Activated CD8-positive, alpha-beta memory T cell treated with anti-CD3 and anti-CD28 coated beads for 4 hours (primary cell): ENCODE measurements at places on chromosomes 1 and 21.

DNA sequence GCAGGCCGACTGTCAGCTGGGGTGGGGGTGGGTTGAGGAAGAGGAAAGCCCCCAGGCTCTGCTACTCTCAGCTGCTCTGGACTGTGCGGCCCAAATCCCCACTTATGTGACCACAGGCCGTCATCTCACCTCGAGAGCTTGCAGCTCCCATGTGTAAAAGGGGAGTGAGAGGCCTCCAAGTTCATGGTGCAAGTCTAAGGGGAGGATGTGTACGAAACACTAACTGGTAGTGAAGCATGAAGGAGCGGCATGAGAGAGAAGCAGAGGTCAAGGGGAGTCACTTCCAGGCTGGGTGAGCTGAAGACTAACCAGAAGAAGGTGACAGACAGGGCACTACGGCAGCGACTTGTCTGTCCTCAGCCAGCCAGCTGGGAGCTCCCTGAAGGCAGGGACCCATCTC is 43.8 kb downstream of the GLIS1 start:
- DNase-seq: no peak

- DNase-seq: peak; percentile 0
These were observed 554 bp downstream of the ZNF281 start for GRCh38 chr1:200409203-200409760.

DNA sequence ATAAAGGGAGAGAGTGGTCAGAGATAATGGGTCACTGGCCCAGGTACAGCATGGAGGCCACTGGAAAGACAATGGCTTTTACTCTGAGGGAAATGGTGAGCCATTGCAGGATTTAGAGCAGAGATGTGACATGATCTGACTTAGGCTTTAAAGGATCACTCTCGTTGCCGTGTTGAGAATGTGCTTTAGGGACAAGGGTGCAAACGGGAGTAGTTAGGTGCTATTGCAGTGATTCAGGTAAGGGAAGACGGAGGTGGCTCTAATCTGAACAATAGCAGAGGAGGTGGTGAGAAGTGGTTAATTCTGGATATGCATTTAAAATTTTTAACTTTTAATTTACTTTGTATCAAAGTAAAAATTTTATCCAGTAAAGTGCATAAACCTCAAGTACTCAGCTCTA is 9.8 kb downstream of the ADORA1 start:
- no peak for DNase-seq

- DNase-seq: no peak
These were observed 1.3 kb downstream of the EDN2 start for GRCh38 chr1:41483001-41483850.

DNA sequence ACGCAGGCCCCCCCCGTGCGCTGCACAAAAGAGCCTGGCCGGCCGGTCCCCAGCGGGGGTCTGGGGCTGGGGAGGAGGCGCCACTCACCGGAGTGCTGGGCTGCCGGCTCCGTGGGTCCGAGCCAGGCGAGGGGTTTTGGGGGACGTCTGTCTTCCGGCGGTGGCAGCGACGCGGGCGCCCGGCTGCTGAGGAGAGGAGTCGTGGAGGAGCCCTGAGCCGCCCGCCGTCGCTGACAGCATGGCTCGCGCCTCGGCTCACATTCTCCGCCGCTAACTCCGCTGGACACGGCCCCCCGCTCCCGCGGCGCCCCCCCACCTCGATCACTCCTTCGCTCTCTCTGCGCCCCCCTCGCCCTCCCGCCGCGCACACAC is 649 bp downstream of the AHDC1 start:
- DNase-seq: no peak

- DNase-seq: no peak
These were observed 34.2 kb downstream of the HIVEP3 start for GRCh38 chr1:41884256-41885230.

DNA sequence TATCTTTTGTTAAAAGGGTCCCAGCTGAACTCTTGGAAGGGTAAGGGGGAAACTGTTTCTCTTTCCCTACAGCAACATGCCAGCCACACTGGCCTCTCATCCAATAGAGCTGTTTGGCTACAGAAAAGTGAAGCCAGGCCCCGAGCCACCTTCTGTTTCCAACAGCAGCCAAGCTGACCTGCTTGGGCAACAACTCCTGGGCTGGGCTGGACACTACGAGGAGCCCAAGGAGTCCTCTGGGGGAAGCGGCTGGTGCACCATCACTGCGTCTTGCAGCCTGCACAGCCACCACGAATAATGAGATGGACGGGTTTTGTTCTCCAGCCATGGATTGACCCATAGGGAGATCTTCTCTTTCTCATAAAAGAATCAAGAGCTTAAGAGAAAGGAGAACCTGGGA is 624.9 kb downstream of the NPHP4 start:
- DNase-seq: no peak

GRCh38 chr1:76340056-76340455 is 265.5 kb downstream of the ST6GALNAC3 start:
- DNase-seq: no peak

DNA sequence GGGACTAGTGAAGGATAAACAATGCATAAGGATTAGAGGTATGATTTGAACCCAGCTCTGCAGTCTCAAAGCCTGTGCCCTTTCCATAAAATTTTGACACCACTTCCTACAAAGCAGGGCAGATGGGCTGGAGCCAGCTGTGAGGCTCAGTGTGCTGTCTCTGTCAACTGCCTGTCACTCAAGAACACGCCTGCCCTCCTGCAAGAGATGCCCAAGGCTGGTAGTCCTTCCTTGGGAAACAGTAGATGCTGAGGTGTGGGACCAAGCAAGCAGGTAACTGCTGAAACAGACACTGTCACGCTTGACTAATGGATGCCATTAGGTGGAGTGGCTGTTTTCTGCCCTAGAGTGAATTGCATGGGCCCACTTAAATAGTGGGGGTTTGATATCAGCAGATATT is 402.0 kb downstream of the PTPRU start:
- no peak for DNase-seq

- DNase-seq: peak; percentile 73
These were observed 2.1 kb upstream of the PEX10 start for GRCh38 chr1:2414297-2414958.

DNA sequence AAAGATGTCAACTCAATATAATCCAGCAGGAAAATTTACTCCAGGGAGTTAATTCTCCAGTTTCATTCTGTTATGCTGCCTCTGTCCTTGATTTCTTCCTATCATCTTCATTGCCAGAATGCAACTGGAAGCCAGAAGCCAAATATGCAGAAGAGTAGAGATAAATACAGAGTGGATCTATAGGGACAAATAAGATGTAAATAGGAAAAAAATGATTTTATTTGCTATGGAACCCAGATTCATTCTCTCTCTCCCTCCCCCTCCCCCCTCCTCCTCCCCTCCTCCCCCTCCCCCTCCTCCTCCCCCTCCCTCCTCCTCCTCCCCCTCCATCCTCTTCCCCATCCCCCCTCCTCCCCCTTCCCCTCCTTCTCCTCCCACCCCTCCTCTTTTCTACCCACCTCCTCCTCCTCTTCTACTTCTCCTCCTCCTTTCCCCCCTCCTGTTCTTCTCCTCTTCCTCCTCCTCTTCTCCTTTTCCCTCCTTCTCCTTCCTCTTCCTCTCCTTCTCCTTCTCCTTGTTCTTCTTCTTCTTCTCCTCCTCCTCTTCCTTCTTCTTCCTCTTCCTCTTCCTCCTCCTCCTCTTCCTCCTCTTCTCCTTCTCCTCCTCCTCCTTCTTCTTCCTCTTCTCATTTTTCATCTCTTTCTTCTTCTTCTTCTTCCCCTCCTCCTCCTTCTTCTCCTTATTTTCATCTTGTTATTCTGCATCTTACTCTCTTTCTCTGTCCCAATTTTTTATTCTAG is 306.4 kb downstream of the NUF2 start:
- DNase-seq: no peak

DNA sequence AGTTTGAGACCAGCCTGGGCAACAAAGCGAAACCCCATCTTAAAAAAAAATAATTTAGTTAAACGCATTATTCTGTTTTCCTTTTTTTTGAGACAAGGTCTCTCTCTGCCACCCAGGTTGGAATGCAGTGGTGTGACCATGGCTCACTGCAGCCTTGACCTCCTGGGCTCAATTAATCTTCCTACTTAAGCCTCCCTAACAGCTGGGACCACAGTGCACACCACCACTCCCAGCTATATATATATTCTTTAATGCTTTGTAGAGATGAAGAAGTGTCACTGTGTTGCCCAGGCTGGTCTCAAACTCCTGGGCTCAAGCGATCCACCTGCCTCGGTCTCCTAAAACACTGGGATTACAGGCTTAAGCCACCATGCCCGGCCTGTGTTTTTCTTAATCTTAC is 7.7 kb upstream of the KLF17 start:
- no peak for DNase-seq

GRCh38 chr1:231550448-231550781 is 21.9 kb downstream of the TSNAX start:
- DNase-seq: no peak

DNA sequence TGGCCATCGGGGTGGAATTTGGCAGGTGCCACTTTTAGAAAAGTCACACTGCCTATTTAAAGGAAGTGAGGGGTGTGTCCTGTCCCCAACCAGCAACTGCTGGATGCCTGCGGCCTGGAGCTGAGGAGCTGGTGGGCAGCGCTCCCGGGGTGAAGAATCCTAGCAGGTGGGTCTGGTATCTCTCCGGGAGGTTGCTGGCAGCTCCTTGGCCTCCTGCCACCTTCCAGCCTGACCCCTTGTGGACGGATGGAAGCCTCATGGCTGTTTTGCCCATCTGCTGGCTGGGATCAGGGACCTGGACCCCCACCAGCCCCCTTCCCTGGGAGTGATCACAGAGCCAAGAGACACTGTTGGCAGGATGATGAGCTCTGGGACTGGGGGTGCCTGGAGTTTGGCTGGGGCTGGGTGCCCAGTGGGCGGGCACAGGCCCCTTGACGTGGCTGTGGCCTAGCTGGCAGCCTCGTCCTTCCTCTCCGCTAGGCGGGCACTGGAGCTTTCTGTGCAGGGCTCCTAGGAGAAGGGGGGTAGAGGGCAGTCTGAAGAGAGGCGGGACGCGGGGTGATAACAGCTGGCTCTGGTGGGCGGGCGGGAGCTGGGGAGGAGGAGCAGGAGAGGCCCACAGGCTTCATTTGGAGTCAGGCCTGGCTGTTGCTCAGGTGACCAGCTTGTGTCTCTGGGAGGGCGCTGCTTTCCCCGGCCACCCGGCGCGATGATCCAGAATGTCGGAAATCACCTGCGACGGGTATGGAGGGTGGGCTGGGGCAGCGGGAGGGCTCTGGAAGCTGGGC is at the start of gene ACOT11:
Gene ACOT11 (plus strand): TSS at position 628 of the 788 bp plus-strand sequence. CDS start 82 bp downstream, at position 710.
- no peak for DNase-seq

DNA sequence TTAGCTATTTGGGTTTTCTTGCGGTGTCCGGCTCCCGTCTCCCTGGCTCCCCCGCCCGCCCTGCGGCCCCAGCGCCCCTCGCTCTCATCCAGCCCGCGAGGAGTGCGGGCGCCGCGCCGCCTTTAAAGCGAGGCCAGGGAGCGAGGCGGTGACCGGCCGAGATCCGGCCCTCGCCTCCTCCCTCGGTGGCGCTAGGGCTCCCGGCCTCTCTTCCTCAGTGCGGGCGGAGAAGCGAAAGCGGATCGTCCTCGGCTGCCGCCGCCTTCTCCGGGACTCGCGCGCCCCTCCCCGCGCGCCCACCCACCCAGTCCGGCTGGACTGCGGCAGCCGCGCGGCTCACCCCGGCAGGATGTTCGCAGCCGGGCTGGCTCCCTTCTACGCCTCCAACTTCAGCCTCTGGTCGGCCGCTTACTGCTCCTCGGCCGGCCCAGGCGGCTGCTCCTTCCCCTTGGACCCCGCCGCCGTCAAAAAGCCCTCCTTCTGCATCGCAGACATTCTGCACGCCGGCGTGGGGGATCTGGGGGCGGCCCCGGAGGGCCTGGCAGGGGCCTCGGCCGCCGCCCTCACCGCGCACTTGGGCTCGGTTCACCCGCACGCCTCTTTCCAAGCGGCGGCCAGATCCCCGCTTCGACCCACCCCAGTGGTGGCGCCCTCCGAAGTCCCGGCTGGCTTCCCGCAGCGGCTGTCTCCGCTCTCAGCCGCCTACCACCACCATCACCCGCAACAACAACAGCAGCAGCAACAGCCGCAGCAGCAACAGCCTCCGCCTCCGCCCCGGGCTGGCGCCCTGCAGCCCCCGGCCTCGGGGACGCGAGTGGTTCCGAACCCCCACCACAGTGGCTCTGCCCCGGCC is 492 bp downstream of the HLX start:
- no peak for DNase-seq

DNA sequence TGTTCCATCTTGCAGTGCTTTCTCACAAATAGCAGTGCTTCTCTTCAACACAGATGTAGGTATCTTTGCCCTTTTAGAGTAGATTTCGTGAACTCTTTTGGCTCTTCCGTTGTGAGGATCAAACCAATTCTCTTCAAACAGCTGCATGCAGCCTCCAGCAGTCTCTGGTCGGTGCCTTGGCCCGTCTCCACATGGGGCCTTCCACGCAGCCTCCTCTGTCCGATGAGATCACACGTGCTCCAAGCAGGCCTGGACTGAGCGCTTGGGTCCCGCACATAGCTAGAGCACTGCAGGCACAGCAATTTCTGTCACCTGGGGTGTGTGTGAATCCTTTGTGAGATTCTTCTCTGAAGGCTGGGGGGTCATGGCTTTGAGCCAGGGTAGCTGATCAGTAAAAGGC is 82.8 kb upstream of the KCNE2 start:
- DNase-seq: no peak

DNA sequence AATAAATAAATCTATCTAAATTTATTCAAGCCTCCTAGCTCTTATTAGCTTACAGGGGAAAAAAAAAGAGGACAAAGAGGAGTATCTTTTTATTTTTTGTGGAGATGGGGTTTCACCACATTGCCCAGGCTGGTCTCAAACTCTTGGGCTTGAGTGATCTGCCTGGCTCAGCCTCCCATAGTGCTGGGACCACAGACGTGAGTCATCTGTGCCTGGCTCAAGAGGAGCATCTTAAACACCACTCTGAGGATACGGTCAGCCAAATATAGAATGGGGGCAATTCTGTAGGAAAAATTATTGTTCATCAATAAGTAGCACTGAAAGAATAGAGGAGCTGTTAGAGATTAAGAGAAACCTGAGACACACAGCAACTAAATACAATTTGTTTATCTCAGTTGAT is 24.1 kb downstream of the SLC45A3 start:
- no peak for DNase-seq

DNA sequence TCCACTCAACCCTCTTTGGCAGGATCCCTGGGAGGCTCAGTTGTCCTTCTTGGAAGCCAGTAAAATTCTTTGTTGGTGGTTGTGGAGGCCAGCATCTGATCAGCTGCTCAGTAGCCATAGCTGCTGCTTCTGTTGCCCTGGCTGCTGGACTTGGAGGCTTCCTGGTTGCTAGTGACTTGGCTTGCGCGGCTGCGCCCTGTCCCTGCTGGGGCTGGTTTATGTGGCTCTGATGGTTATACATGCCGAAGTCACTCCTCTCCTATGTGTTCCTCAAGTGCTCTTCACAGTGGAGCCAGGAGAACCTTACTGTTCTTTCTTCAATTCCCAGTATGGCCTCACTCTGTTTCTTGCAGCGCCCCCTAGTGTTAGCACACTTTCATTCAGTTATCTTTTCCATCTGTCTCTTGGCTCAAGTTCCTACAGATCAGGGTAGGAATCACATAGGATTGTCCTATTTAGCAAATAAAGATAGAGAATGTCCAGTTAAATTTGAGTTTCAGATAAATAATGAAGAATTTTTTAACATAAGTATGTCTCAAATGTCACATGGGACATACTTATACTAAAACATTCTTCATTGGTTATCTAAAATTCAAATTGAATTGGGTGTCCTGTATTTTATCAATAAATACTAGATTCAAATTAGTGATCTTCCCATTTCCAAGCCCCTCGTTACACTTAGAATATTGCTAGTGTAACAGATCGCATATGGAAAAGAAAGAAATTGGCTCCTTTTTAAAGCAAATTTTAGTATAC is 176.5 kb downstream of the TGFB2 start:
- no peak for DNase-seq

GRCh38 chr1:202702088-202702487 is 8.2 kb downstream of the SYT2 start:
- DNase-seq: no peak

GRCh38 chr1:109242387-109242786 is 7.0 kb upstream of the CELSR2 start:
- DNase-seq: no peak
